Activated gamma-delta T cell treated with Interleukin-2 at 50 U/mL for 16 hours (primary cell): ENCODE measurements at places on chromosomes 2 and 18.

GRCh38 chr2:12605366-12605765, 111.4 kb upstream of the TRIB2 start:
- DNase-seq, result no peak

- DNase-seq, result no peak
Observed at GRCh38 chr2:168424112-168424951, 31.7 kb upstream of the CERS6 start.

- DNase-seq, result no peak
Observed at GRCh38 chr2:229370509-229370908, 99.4 kb upstream of the PID1 start.

- no peak for DNase-seq
Observed at GRCh38 chr2:169112841-169113240, 43.5 kb downstream of the DHRS9 start.

- no peak for DNase-seq
Observed at GRCh38 chr18:10518595-10519255, 7.1 kb upstream of the NAPG start.

DNA sequence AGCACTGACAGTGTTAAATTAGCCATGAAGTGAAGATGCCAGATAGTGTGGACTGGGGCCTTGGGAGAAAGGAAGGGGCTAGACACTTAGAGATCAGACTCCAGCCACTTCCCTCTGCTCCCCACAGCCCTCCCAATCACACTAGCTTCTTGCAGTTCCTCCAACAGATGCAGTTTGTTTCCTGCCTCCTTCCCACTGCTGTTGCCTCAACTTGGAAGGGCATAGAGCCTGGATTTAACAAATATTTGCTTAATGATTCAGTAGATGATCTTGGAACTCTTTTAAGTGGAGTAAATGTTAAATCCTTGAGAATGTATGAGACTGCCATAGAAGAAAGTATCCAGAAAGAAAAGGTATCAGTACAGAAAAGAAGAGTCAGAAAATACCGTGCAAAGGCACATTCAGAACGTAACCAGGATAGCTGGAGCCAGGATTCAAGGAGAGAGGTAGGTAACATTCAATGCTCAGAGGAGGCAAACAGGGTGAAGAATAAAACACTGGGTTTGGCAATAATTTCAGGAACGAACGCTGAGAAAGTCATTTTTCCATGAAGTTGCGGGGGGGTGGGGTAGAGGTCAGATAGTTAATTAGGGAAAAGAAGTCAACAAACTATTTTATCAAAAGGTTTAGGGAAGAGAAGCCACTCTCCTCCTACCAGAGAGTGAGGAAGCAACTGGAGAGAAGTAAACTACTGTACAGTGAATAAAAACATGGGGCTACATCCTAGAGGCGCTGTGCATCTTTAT, 1.3 kb upstream of the BZW1 start:
- no peak for DNase-seq

- no peak for DNase-seq
Observed at GRCh38 chr2:54941248-54941984, 108.8 kb downstream of the RTN4 start.

DNA sequence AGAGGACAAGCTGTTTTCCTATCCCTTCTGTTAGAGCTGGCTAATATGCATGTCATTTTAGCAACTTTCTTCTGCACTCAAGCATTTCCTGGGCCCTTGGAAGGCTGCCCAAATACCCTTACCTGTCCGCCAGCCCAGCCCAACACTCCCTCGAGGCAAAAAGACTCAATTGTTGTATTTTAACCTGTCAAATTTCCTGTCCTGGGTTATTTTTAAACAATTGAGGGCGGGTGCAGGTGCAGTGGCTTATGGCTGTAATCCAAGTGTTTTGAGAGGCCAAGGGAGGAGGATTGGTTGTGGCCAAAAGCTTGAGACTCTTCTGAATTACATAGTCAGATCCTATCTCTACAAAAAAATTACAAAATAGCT, 125.0 kb upstream of the ARHGAP28 start:
- no peak for DNase-seq

DNA sequence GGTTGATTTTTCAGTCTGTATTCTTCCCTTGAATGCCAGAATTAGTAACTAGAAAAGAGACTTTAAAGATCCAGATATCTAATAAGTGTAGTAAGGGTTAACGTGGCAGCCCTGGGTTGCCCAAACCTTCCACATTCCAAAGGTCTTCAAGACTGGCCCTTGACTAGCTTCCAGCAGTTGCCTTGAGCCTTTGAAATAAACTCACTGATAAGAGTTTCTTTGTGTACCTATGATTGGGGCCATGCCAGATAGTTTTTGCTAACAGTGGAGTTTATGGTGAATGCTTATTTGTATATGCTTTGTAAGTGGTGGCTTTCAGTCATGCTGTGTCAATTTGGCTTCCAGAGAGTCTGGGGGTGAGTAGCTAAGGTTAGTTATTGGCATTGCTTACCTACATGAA, 722.3 kb downstream of the RNF144A start:
- DNase-seq, result no peak

- no peak for DNase-seq
Observed at GRCh38 chr2:67719351-67719750, 322.2 kb downstream of the ETAA1 start.

DNA sequence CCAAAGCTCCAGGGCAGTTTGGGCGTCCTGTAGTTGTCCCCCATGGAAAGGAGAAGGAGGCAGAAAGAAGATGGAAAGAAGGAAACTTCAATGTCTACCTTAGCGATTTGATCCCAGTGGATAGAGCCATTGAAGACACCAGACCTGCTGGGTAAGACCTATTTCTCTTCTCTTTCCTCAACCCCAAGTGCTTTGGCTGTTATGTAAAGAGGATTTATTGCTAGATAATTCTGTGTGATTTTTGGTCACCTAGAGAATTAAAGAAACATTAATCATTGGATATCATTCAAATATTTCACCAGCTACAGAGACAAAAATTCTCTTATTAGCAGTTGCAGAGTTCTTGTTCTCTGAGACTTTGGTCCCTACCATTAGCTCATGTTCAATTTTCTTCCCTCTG, 1.9 kb downstream of the GALNT5 start:
- DNase-seq, result no peak

- DNase-seq, result no peak
Observed at GRCh38 chr2:173760553-173760952, 204.6 kb downstream of the SP3 start.

DNA sequence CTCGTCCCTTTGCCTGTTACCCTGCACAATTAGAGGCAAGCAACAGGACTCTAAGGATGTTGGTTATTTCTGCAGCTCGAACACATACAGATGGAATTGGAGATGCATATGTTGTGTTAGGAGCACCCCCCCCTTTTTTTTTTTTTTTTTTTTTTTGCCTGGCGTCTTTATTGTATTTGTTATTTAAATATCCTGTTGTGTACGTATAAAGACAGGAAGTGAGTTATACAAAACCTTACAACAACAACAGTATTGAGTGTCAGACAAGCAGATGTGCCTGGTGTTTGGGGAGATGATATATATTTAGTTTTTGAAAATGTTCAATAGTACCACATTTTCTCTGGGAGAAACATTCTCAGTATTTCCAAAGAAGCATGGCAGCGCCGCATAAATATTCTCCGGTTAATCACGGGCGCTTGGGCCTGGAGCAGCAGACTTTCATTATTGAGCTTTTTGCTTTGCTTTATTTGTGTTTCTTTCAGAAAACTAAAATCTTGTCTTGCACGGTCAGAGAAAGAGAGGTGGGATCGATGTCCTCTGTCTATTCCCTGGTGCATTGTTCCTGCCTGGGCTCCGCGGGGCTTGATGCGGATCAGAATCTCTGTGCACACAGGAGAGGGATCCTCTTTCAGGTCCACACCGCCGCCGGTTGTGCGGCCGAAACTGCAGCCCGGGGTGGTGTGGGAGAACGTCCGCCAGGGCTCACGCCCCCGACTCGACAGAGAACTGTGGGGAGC, 23.2 kb upstream of the ZNF516 start:
- no peak for DNase-seq

DNA sequence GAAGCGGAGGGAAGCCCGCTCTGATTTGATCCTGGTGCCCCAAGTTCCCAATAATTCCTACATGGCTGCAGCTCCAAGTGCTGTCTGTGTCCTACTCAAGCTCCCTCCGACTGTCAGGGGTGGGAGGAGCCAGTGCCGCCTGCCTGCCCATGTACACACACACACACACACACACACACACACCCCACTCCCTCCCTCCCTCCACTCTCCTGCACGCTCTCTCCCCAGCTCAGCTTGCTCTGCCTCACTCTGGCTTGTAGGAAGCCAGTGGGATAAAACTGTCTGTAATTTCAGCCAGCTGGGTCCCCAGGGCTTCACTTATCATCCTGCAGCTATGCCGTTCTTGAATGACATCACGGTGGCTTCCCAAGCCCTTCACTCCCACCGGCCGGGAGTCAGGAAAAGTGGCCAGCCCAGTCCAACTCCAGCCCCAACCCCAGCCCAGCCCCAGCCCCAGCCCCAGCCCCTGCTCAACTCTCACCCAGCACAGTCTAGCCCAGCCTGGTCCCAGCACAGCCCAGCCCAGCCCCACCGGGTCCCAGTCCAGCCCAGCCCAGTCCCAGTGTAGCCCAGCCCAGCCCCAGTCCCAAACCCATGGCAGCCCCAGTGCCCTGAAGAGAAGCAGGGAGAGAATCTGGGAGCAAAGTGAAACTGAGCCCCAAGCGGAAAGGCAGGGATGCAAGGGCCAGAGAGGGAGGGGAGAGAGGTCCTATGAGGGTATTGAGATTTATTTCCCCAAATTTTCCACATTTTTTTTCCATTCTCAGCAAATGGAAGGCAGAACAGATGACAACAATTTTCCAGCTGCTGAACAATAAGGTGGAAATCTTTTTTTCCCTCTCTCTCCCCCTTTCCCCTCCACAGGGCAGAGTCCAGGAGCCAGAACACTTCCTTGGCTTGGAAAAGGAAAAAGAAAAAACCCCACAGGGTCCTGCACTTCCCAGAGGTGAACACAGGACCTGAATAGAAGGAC, 144.0 kb downstream of the TNS1 start:
- DNase-seq, result no peak
